ENCODE measurements at places on chromosomes 7 and 10. TPM values are rescaled to one million over a fixed set of nuclear protein-coding genes. Genes with fewer than 3 reads are reported as not detected.

GRCh38 chr10:133618851-133619250 is 7.7 kb downstream of the FRG2B start:
- peak; percentile 3 for DNase-seq

GRCh38 chr7:95716357-95717122 is 55.8 kb upstream of the DYNC1I1 start:
- no peak for DNase-seq

- peak; percentile 74 for DNase-seq
Observed at GRCh38 chr10:63798599-63799498, 277.6 kb downstream of the REEP3 start.

DNA sequence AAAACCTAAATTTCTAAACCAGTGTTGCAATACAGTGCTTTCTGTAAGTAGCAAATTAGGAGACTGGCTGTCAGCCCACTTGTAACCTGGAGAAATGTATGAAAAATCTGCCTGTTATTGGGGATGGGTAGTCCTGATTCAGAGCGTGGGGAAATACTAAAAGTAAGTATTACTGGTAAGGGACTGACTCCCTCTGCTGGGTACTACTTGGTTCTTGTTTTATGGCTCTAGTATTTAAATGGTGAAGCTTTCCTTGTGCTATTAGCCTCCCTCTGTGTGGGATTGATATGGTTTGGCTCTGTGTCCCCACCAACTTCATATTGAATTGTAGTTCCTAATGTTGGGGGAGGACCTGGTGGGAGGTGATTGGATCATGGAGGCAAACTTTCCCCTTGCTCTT is 886.1 kb downstream of the SORCS1 start:
- peak; percentile 31 for DNase-seq

DNA sequence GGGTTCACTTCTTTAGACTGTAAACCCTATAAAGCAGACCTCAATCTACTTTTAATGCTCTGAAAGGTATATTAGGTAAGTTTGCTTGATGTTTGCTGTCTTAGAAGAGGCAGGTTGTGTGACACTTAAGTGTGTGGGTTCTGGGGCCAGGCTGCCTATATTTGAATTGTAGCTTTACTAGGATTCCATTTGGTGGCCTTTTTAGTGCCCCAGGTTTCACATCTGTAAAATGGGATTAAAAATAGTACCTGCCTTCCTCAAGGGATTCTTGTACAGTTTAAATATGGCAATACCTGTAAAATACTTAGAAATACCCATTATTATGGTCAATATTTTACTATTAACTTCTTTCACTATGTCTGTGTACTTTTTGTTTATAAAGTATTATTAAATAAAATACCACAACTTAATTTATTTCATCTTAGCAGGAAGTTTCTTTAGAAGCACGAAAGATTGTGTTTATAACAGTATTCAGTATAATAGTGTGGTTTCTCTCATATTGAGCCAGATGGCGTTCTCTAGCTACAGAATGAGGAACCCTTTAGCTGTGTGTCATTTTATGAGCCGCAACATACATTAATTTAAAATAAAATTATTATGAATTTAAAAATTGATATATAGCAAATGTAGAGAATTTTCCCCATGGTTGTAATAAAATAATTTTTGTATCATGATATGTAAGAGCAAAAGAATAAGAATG is 94.2 kb downstream of the CDK14 start:
- no peak for DNase-seq

GRCh38 chr7:157407512-157408257 is 70.9 kb downstream of the DNAJB6 start:
- no peak for DNase-seq

GRCh38 chr7:45573661-45574415 is at the start of gene ADCY1:
ADCY1 (plus strand) TSS chr7:45574368; CDS start chr7:45574544, 176 bp downstream.
- peak; percentile 54 for DNase-seq

- no peak for DNase-seq
Observed at GRCh38 chr10:48224979-48225560, 49.4 kb downstream of the FRMPD2 start.

DNA sequence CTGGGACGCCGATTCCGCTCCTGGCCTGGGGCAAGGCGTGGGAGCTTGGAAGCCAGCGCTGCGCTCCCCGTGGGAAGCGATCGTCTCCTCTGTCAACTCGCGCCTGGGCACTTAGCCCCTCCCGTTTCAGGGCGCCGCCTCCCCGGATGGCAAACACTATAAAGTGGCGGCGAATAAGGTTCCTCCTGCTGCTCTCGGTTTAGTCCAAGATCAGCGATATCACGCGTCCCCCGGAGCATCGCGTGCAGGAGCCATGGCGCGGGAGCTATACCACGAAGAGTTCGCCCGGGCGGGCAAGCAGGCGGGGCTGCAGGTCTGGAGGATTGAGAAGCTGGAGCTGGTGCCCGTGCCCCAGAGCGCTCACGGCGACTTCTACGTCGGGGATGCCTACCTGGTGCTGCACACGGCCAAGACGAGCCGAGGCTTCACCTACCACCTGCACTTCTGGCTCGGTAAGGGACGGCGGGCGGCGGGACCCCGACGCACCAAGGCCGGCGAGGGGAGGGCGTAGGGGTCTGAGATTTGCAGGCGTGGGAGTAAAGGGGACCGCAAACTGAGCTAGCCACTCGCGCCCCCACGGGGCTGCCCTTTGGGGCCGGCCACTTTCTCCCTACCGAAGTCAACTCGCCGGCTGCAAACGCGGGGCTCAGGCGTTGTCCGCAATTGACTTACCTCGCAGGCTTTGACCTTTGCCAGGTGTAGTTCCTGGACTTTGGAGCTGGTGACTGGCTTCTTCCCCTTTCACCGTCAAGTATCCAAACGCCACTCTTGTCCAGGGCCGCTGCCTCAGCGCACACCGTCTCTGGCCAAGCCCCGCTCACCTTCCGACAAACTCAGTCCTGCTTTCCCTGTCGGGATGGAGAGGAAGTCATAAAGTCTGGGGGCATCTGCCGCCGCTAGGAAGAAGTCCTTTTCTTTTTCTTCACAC is at the start of gene SCIN:
Gene SCIN (plus strand): TSS at position 187 of the 928 bp plus-strand sequence. CDS start 67 bp downstream, at position 254.
- DNase-seq = peak; percentile 46

DNA sequence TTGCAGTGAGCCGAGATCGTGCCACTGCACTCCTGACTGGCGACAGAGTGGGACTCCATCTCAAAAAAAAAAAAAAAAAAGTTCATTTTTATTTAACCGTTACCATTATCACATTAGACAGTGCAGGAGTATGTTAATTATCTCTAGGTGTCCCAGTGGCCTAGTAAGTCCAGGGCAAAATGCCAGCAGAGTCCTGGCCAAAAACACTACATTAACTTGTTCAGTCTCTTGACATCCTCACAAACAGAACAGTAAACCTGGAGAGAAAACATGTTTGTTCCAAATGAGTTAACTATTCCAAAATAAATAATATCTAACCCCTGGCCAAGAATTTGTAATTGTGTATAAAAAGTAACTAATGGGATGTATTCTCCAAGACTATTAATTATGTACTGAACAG is 43.2 kb downstream of the PTPRZ1 start:
- DNase-seq = no peak

DNA sequence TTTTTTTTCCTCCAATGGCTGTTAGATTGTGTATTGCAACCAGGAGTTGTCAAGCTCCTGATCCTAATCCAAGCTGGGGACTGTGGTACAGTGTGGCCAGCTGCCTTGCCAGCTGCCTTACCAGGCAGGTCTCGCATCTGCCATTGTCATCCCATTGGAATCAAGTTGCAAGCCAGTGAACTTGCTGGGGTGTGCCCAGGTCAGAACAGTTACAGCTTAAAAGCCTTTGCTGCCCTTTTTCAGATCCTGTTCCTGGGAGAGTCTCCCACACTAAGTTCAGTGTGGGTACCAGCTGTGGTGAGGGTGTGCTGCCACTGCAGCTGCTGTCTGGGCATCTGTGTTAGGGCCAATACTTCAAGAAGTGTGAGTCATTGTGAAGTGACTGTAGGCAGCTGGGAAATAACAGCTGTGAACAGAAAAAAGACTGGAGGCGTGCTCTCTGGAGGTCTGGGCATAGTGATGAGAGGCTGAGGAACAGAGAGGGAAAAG is 72.8 kb downstream of the CCNY start:
- peak; percentile 97 for DNase-seq

- DNase-seq = no peak
Observed at GRCh38 chr10:71235808-71236207, 23.4 kb downstream of the UNC5B start.

DNA sequence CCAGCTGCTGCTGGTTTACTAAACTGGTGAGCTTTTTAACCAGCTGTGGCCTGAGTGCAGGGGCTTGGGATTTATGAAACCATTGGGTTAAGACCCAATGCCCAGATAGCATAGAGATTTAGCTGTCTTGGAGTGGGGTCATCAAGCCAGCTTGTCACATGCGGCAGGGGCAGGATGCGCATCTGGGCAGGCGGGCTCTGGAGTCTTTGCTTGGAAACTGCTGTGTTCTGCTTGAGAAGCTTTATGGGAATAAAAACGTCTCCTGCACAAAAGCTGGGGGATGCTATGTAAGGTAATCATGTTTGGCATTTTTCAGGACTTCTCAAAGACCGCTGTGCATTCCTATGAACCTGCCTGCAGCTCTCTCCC is 136.3 kb downstream of the MAPK8 start:
- DNase-seq = no peak

DNA sequence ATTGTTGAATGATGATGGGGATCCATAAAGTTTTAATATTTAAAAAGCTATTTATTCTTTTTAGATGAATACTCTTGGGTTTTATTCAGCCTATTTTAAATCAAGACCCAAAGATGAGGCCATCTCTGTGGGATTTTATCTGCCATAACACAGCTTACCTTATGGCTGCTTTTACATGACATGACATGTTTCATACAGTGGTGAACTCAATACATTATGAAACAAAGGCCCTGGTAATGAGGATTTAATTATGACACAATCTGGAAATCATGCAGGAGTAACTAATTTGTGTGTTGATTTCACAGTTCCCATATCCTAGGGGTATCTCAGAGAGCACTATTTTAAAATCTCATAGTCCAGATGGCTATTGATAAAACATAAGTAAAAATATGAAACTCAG is 661.8 kb upstream of the FZD8 start:
- DNase-seq = no peak

DNA sequence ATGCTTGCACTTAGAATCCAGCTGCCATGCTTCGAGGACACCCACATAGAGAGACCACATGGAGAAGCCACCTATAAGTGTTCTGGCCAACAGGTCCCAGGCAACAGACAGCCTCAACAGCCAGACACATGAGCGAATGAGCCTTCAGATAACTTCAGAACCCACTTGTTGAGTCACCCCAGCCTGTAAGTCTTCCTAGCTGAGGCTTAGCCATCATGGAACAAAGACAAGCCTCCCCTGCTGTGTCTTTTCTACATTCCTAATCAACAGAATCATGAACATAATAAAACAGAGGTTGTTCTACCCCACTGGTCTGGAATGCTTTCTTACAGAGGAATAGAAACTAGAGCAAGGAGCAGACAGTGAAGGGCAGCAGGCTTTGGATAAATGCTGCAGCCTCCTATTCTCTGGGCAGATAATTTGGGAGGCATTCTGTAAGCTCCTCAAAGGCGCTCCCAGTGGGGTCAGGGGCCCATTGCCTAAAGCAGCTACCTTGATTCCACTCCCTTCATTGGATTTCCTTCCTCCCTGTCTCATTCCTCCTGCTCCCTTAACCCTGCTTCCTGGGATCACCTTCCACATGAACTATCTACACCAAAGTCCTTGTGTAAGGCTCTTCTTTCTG is 4.6 kb downstream of the TLL2 start:
- DNase-seq = no peak

GRCh38 chr7:94874036-94874785 is 33.2 kb upstream of the PPP1R9A start:
- DNase-seq = no peak

DNA sequence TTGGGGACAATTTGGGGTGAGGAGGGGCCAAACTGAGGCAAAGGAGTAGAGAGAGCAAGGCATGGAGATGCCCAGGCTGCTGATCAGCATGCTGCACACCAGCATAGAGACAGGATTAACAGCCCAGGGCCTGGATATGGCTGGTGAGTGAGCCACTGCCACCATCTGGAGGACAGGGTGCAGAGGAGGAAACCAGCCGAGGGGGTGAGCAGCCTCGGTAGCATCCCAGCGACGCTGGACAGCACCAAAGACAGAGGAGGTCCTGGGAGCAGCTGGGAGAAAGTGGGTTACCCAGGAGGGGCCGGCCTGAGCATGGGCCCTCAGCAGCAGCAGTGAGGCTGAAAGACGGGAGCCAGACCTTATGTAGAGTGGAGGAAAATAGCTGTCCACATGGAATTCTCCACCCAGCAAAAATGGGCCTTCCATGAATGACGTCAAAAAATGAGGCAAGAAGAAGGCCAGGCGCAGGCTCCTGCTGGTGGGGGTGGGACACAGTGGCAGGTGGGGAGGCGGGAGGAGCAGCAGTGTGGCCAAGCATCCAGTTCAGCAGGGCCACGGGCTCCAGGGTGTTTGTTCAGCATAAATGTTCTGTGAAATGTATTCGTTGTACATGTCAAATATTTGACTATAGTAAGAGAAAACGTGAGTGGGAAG is 16.7 kb downstream of the RET start:
- DNase-seq = peak; percentile 51

DNA sequence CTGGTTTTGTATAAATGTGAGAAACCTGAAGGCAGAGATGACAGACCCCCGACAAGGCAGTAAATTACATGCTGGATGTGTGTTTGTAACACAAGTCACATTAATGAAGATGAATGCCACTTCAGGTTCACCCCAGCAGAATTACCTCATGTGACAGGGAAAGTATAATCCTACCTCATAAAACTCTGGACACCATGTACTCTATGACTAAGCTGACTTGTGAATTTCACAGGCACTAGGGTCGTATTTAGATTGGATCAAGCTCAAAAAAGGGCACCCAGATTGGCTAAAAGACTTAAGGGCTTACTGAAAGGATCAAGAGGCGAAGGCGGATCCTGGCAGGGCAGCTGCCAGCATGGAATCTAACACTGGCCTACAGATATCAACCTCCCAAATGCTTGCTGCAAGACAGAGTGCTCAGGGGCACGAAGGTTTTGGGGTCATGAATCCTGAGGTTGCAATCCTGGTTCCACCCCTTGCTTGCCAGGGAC is 161.4 kb downstream of the PIP4K2A start:
- DNase-seq = peak; percentile 81

DNA sequence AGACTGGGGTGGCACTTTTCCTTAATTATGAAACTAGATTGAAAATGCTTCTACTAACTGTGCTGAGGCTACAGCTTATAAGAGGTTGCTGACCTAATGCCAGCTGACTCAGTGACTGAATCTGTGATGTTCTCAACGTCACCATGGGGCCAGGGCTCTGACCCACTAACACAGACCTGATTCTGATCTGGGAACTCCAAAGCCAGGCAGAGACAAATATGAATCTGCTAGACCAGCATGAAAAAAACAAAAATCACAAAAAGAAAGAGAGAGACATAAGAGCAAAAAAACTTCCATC is 16.1 kb downstream of the USP6NL start:
- DNase-seq = no peak

ERVW-1 gene
- total RNA-seq = not detected

CCDC172 gene
- not detected for total RNA-seq

C10orf105 gene
- 0.10 TPM for total RNA-seq

TMEM130 gene
- total RNA-seq = 3.5 TPM

SUN3 gene
- total RNA-seq = not detected

LRRC4 gene
- total RNA-seq = 0.41 TPM

TMEM236 gene
- 0.10 TPM for total RNA-seq

COL13A1 gene
- 4.6 TPM for total RNA-seq

ZNF467 gene
- 4.2 TPM for total RNA-seq
